GM13976 (cell line): ENCODE measurements at places on chromosomes 12 and 14.

DNA sequence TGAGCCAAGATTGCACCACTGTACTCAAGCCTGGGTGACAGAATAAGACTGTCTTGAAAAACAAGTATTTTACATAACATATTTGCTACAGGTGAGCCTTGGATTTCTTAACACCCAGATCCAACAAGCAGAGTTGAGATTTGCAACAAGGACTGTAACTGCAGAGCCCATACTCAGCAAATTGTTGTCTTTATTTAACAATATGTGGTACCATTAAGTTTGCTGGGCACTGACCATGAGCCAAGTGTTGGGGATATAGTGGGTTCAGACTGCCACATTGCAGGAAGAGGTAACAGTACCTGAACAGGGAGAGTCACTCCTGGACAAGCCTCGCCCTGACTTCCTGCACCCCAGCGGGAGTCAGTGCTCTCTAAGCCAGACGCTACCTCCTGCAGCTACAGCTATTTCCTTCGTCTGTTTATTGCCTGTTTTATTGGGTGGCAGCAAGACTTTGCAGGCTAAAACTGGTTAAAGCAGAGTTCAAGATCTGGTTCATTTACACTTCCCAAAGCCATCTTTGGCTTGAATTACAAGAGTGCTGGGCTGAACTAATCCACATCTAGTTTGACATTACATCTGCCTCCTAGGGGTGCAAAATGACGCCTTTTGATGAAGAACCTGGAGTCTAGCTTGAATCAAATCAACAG lies 12.5 kb downstream of the AHSA1 start:
- no peak for DNase-seq

GRCh38 chr12:106602076-106602475 lies 19.3 kb downstream of the RFX4 start:
- no peak for DNase-seq

GRCh38 chr14:105123981-105124765 lies 44.4 kb downstream of the JAG2 start:
- no peak for DNase-seq

DNA sequence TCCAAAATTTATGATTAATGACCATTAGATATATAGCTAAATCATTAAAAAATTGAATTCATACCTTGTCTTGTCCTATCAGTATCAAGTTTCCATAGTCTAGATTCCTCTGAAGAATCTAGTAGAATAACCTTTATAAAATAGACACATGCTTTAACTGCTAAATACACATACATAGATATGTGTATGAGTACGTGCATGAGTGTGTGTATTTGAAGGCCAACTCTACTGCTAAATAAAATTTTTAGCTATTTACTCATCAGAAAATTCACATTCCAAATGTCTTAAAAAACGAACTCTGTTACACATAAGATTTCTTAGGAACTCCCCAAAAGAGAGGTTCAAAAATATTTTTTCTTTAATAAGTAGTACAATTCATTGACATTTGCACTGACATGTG lies 233.0 kb downstream of the SSPN start:
- DNase-seq = no peak
